Calu3 (cell line): ENCODE measurements at places on chromosomes 16 and 17.
A peak's percentile ranks its signal among the peaks of the same experiment; 100 is the strongest.

DNA sequence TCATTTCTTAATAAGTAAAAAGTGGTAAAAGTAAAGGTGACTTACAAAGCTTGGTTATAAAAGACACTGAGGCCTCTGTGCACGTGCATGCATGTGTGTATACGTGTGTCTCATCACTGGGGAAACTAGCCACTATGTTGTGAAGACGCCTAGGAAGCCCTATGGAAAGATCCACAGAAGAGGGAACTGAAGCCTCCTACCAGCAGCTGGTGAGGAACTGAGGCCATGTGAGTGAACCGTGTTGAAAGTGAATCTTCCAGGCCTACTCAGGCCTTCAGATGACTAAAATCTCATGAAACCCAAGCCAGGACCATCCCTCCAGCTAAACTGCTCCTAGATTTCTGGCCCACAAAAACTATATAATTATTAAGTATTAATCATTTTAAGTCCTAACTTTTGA is 23.7 kb downstream of the PHLPP2 start:
- no peak for DNase-seq

GRCh38 chr17:65022751-65023700 is 33.5 kb downstream of the GNA13 start:
- no peak for DNase-seq

DNA sequence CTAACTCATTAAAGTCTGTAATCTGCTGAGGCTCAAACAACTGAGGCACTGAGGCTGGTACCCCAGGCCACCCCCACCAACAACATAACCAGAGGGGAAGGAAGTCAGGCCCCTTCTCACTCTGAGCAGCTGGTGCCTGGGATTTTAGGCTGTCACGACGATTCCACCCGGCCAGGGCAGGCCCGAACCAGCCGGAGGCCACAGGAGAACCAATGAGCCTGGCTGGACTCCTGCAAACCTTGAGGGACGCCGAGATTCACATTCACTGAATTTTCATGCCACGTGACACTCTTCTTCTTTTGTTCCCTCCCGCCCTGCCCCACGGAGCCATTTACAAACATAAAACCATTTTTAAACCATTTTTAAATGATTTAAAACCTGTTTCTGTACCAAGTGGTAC is 48.1 kb downstream of the RPH3AL start:
- no peak for DNase-seq

DNA sequence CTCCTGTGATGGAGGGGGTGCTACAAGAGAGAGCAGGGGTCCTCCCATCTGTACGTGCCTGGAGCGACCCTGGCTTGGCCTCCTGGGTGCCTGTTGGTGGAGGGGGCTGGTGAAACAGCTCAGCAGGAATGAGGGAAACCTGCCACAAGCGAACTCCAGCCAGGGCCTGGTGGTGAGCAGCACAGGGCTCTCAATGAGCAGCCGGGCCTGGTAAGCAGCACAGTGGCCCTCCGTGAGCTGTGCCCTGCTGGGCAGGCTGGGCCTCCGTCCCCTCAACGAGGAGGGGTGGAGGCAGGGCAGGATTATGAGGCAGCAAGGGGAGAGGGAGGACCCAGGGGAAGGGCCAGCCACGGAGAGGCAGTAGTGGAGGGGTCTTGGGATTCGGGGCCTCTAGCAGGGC is 101.9 kb downstream of the SDK2 start:
- no peak for DNase-seq

GRCh38 chr16:19236561-19237209 is 48.8 kb upstream of the CLEC19A start:
- peak; percentile 45 for DNase-seq

GRCh38 chr17:8120520-8121406 is 2.4 kb upstream of the ALOXE3 start:
- peak; percentile 85 for DNase-seq

- no peak for DNase-seq
Measured at GRCh38 chr16:81748476-81749198, 30.5 kb upstream of the PLCG2 start.

- no peak for DNase-seq
Measured at GRCh38 chr17:33401249-33401648, 108.2 kb upstream of the ASIC2 start.

DNA sequence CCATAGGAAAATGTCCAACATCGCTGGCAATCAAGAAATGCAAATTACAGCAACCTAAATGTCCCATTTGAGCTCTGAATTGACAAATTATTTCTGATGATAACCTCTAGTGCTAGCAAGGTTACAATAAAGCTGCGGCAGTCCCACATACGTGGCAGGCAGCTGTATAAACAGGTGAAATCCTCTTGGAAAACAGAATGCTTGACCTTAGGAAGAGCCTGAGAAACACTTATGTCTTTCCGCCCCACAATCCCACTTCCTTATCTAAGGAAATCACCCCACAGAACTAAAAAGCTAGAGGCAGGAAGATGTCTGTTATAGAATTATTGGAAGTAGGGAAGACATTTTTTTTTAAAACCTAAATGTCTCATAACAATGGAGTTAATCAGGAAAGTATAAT is 154.3 kb downstream of the KATNIP start:
- no peak for DNase-seq

DNA sequence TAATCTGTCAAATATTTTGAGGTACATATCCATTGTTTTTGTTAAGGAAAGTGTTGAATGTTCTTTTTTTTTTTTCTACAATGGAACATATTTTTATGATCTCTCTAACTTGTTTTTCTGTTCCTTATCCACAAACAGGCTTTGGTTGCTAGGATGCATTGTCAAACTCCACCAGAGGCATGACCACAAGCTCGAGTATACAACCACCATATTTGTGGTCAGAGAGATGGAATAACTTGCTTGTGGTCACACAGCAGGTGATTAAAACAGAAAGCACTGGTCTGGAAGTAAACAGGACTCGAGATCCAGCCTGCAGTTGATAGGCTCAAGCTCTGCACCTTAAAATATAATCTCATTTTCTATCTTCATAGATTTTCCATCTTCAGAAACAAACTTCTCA is 105.8 kb upstream of the ADAMTS18 start:
- no peak for DNase-seq

- peak; percentile 72 for DNase-seq
Measured at GRCh38 chr17:65750631-65751115, 189.2 kb upstream of the AXIN2 start.

- DNase-seq = no peak
Measured at GRCh38 chr16:89696670-89697128, 4.8 kb downstream of the SPATA2L start.
